NCI-H1436 (cell line): ENCODE measurements at places on chromosomes 11 and 22.

- DNase-seq, result no peak
Measured at GRCh38 chr22:17939579-17939978, 84.8 kb downstream of the MICAL3 start.

GRCh38 chr11:3964935-3965604 is 109.6 kb downstream of the STIM1 start:
- DNase-seq, result no peak

- DNase-seq, result no peak
Measured at GRCh38 chr22:49660321-49660720, 167.4 kb downstream of the BRD1 start.

GRCh38 chr11:3028813-3029212 is 28.4 kb downstream of the CARS1 start:
- no peak for DNase-seq

DNA sequence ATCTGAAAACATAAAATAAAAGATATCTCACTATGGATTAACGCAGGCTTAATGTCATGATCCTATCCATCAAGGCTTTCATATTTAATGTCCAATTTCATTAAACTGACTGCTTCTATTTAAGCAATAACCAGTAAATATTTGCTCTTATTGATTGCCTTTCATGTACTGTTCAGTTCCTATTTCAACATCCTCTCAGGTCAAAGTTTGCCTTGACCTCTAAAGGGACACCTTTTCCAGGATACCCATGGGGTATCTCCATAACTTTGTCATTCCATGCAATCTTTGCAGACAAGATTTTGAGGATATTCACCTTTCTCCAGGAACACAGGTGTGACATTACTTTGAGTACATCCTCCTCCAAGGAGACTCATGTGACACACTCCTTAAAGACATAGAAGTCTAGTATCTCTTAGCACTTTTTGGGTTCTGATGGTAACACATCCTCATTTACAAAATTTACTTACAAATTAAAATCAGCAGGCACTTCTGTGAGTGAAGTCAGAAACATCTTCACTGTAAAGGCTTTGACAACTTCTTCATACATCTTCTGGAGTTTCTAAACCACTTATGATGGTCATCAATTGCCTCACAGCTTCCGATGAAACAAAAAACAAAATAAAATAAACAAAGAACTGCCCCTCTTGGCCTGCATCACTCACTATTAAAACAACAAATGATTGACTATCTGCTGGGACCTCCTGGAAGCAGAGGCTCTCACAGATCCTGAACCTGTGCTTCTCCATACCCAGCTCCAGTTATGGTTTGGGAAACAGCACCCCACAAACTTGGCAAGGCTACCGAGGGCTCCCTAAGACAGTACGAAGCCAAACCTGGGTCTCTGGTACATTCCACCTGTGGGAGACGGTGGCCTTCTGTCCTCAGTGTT is 7.0 kb upstream of the SLC22A25 start:
- DNase-seq, result no peak

- DNase-seq, result no peak
Measured at GRCh38 chr11:46064221-46064620, 57.0 kb downstream of the PHF21A start.

DNA sequence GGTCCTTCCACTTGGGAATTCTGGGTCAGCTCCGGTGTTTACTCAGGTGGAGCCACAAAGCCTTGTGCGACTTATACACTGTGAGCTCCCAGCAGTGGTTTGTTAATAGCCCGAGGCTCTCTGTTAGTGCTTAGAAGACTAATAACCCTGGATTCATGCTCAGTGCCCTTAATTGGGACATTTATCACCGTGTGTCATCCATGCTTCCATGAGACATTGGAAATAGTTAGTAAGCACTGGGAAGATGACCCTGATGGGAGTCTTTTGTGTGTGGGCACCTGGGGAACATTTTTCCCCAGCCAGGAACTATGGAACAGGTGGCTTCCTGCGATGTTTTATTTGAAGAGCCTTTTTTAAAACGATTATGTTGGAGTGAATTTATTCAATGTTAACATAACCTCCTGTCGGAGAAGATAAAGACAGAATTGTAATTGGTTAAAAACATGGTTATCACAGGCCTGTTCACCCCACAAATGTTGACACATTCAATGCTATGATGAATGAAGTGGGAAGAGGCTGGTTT is 188.9 kb downstream of the MYO18B start:
- peak; percentile 90 for DNase-seq

DNA sequence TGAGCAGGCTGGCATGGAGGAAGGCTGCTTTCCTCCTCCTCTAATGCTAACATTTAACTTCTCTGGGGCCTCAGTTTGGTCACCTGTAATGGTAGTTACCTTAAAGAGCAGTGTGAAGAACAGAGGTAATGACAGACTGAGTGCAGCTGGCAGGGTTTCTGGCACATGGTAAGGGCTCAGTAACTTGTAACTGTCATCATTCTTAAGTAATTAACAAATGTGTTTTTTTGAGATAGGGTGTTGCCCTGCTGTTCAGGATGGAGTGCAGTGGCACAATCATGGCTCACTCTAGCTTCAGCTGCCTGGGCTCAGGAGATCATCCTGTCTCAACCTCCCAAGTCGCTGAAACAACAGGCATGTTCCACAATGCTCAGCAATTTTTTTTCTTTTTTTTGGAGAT is 242.0 kb upstream of the SYN3 start:
- no peak for DNase-seq

GRCh38 chr11:97069160-97069559 is 679.3 kb downstream of the JRKL start:
- DNase-seq, result no peak

DNA sequence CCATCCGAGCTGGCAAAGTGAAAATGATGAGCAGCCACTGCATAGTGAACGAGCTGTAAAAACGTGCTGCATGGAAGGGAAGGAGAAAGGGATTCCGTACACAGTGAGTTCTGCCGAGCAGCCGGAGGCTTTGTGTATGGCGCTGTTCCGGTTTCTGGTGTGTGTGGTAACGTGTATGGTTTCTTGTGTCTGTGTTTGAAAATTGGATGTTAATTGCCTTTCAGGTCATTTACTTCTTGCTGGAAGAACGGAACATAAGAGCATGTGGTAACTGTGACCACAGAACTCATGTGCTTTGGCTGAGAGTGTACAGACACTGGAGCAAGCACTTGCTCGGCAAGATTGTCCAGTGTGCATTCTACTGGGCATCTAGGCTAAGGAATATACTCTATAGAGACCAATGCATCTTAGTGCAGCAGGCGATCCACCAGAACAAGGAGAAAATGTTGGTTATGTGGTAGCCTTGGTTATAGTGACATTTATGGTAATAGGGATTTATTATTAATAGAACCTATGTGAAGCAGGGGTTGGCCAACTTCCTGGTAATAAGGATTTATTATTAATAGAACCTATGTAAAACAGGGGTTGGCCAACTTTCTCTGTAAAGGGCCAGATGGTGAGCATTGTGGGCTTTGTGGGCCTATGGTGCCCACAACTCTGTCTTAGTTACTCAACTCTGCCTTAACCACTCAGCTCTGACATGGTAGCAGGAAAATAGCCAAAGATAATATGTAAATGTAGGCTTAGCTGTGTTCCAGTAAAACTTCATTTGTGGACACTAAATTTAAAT is 49.2 kb downstream of the GRAMD1B start:
- DNase-seq, result no peak
